Hepatic stellate cell (primary cell): ENCODE measurements at places on chromosomes 6 and 20.

GRCh38 chr20:56964901-56965300, 301.5 kb downstream of the BMP7 start:
- no peak for DNase-seq

GRCh38 chr20:24059174-24059573, 70.6 kb upstream of the GGTLC1 start:
- no peak for DNase-seq

DNA sequence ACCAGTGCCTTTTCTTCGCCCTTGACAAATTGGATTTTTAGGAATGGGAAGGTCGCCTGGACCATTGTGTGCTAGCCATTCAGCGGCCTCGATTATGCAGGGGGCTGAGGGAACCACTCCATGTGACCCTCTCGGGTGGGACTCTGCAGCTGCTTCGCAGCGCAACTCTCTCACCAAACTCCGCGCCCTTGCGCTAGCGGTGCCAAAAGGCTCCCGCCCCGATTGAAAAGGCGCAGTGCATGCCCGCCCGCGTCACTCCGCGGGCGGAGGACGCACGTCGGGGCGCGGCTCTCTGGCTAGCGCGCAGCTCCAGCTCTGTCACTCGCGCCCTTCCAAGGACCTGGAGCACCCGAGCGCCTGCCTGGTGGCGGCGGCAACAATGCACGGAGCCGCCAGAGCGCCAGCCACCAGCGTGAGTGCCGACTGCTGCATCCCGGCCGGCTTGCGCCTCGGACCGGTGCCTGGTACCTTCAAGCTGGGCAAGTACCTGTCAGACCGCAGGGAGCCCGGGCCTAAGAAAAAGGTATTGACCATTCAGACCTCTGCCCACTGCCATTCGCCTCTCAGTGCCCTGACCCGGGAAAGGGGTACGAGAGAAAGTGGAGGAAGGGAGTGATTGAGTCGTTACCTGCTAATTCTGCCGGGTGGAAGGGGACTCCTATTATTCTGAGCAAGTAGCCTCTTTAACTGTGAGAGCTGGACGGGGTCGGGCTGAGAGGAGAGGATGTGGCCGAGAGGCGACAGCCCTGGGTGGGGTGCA, at the start of gene PRDM13:
PRDM13 (plus strand) TSS at position 178 of the 760 bp plus-strand sequence; CDS start at position 380, 202 bp downstream.
- DNase-seq, result no peak

GRCh38 chr6:105324386-105324950, 78.4 kb downstream of the PREP start:
- DNase-seq, result no peak
